Activated CD4-positive, alpha-beta T cell treated with anti-CD3 and anti-CD28 coated beads, Interleukin-2, amount 10 ng/mL, durations not matched to agents 24 days and 14 days (primary cell): ENCODE measurements at places on chromosomes 6 and 20. TPM values are rescaled to one million over a fixed set of nuclear protein-coding genes. Genes with fewer than 3 reads are reported as not detected.

Gene C6orf58
- not detected in 2 replicates for total RNA-seq

Gene MACROD2
- total RNA-seq: not detected in 2 replicates

Gene KCNQ2
- total RNA-seq: 0.26 TPM in 1 of 2 replicates, not detected in the other

Gene CYP21A2
- 0.35 TPM in 1 of 2 replicates, not detected in the other for total RNA-seq

Gene MRPL18
- 106 and 112 TPM in 2 replicates for total RNA-seq

Gene SOBP
- 0.09 and 0.26 TPM in 2 replicates for total RNA-seq

Gene TRIM31
- 0.09 TPM in 1 of 2 replicates, not detected in the other for total RNA-seq

Gene KIAA0408
- 8.2 and 8.7 TPM in 2 replicates for total RNA-seq

Gene PROKR2
- total RNA-seq: not detected in 2 replicates

Gene RRP36
- 79.9 and 83.4 TPM in 2 replicates for total RNA-seq

Gene DNAH8
- 0.02 TPM in 1 of 2 replicates, not detected in the other for total RNA-seq

Gene AK9
- 2.1 and 3.2 TPM in 2 replicates for total RNA-seq

DNA sequence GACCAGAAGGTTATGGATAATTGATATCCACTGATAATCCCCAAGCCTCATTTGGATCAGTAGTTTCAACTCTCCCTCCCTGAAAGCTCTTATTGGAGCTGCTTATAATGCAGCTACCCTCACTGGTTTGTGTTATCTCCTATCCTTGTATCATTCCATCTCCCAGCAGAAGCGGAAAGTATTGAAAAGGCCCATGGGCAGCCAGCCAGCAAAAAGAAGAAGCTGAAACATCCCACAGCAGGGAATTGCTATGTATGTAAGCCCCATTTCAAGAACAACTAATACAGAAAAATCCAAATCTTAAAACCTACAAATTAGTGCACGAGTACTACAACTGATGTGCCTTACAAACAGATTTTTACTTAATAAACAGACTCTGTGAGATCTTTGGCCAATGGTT, 269.0 kb upstream of the ECI2 start:
- DNase-seq: no peak

GRCh38 chr6:44457596-44457995, 70.1 kb downstream of the CDC5L start:
- no peak for DNase-seq

DNA sequence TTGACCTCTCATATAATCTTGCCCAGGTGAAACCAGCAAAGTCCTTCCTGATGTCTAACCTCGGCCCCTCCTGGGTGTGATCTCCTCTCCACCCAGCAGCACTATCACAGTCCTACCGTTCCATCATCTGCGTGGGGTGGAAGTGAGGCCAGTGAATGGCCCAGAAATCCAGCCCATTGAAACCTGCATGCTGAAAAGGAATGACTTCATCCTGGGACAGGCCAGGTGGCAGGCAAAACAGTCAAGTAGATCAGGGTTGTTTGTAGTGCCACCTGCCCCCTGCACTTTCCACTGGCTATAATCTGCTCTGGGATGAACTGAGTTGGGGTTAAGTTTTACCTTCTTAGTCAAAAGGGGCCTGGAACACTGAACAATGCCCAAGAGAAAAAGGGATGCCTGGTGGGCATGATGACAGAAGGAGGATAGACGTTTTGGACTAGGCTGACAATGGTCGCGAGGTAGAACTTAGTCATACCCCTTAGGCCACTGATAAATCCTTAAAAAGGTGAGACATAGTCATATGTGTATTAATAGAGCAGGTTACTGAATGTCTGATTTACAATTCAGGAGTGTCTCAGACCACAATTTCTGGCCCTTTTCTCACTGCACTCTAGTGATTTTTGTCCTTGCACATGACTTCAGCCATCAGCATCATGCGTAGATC, 8.1 kb upstream of the HSP90AB1 start:
- no peak for DNase-seq

DNA sequence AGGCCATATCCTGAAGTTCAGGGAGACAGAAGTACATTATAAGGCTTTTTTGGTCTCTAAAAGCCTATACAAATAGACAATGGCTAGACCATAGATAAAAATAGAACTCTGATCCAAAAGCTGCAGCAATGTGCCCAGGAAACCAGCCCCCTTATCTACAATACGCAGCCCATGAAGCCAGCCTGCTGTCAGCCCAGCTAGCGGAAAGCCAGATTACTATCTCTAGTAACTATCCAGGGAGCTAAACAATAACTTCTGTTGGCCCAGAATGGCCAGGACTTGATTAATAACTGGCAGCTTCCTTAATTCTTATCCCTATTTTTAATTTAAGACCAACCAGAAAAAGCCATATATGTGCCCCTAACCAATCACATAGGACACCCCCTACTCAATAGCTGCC, 160.4 kb upstream of the SMLR1 start:
- DNase-seq: no peak

- DNase-seq: no peak
Measured at GRCh38 chr20:59819496-59820203, 113.8 kb downstream of the SYCP2 start.

- DNase-seq: no peak
Measured at GRCh38 chr6:8468552-8469356, 33.4 kb upstream of the SLC35B3 start.

- no peak for DNase-seq
Measured at GRCh38 chr6:137036566-137037300, 8.0 kb downstream of the IL20RA start.

DNA sequence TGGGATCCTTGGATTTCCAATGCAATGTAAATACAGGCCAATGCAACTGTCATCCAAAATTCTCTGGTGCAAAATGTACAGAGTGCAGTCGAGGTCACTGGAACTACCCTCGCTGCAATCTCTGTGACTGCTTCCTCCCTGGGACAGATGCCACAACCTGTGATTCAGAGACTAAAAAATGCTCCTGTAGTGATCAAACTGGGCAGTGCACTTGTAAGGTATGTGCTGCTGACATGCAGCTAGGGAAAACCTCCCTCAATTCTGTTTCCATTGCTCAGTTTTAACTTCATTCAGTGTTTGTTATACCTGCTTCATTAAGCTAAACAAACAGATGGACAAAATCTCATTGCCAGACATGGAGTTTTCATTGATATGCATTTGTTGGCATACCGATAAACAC, 397.1 kb downstream of the ARHGAP18 start:
- DNase-seq: no peak

GRCh38 chr20:3334156-3334943, 73.1 kb downstream of the DNAAF9 start:
- DNase-seq: no peak

DNA sequence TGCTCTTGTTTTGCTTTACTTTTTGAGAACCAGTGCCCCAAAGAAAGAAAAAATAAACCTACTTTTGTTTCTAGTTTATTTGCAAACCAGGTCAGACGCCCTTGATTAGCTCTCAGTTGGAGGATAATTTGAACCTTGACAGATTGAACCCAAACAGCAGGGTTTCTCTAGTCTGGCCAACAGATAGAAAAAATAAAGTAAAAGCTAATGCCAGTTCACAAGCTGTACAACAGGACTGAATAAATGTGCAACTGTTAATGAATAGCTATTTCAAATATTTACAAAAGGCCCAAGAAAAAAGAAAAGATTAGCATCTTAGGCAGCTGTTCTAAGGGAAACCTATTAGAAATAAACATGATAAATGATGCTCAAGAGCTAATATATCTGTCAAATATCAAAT, 331.8 kb downstream of the CDKAL1 start:
- DNase-seq: no peak

- no peak for DNase-seq
Measured at GRCh38 chr20:45957021-45957941, 14.7 kb downstream of the ZNF335 start.

DNA sequence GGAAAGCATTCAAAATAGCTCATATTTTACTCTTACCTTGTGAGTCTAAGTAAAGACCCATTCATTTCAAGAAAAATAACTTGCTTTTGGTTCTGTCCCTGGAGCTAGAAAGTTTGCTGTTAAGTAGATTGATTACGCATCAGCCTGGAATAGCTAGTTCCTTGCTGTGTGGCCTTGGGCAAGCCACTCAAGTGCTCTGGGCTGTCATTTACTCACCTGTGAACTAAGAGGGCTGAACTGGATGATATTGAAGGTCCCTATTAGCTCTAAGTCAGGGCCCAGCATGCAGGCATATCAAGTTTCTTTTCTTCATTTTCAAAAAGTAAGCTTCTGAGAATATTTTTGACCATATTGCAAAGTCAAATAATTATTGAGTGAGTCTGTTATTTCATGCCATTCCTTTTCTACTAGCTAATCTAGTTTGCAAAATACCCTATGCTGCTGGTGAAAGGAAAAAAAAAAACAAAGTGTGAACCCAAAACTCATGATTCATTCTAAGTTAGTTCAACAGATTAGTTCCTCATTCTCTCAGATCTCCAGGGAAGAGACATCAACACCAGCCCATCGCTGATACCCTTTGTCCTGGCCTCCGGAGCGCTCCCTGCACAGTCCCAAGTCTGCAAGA, 106.5 kb upstream of the GMDS start:
- DNase-seq: no peak

GRCh38 chr20:52312132-52312729, 120.7 kb upstream of the ZFP64 start:
- DNase-seq: peak; percentile 86

DNA sequence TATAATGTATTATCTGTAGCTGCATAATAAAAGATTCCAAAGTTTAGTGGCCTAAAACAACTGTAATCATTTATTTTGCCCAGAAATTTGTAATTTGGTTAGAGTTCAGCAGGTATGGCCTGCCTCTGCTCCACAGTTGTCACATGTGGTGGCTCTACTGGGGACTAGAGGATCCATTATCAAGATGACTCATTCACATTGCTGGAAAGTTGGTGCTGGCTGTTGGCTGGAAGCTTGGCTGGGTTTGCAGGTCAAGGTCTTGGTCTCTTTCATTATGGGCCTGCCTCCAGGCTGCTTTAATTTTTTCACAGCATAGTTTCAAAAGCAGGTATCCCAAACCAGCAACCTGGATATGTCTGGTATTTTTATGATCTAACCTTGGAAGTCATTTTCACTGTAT, 17.6 kb downstream of the TRDN start:
- no peak for DNase-seq

GRCh38 chr20:278181-278580, 12.4 kb downstream of the C20orf96 start:
- no peak for DNase-seq

GRCh38 chr6:24583463-24584381, 62.3 kb downstream of the KIAA0319 start:
- peak; percentile 91 for DNase-seq
